ENCODE measurements at places on chromosomes 11 and 22.

DNA sequence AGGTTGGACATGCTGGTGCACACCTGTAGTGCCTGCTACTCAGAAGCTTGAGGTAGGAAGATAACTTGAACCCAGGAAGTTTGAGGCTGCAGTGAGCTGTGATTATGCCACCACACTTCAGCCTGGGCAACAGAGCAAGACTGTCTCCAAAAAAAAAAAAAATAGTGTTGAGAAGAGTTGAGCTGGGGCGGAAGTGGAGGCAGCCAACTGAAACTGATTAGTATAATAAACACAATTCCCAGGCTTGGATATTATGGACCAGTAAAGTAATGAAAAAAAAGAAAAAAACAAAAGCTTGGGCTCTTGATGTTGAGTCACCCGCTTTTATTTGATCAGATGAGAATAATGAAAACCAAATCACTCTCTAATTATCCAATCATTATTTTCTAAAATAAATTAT is 21.0 kb downstream of the LDLRAD3 start:
- no peak for DNase-seq

DNA sequence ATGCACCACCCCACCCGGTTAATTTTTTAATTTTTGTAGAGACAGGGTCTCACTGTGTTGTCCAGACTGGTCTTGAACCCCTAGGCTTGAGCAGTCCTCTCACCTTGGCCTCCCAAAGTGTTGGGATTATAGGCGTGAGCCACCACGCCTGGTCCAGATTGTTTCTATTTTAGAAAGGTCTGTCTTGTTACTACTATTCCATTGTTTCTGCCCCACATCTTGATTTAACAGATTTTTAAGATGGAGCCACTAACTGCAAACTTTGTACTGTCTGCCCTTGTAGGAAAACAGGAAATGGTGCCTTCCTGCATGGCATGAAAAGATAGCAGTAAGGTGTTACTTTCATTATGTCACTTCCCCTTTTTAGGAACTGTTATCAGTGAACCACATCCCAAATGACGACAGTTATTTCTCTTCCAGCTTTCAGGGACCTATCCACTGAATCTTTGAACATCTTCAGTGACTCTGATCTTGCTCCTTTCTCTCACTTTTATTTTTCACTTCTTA is 23.2 kb downstream of the TAF1D start:
- no peak for DNase-seq

- no peak for DNase-seq
These were observed 54.3 kb downstream of the IGSF9B start for GRCh38 chr11:133902506-133902905.

GRCh38 chr11:128908391-128909246 is 17.5 kb downstream of the KCNJ5 start:
- peak; percentile 30 for DNase-seq

- DNase-seq: no peak
These were observed 468.5 kb upstream of the FAT3 start for GRCh38 chr11:91755951-91756707.

DNA sequence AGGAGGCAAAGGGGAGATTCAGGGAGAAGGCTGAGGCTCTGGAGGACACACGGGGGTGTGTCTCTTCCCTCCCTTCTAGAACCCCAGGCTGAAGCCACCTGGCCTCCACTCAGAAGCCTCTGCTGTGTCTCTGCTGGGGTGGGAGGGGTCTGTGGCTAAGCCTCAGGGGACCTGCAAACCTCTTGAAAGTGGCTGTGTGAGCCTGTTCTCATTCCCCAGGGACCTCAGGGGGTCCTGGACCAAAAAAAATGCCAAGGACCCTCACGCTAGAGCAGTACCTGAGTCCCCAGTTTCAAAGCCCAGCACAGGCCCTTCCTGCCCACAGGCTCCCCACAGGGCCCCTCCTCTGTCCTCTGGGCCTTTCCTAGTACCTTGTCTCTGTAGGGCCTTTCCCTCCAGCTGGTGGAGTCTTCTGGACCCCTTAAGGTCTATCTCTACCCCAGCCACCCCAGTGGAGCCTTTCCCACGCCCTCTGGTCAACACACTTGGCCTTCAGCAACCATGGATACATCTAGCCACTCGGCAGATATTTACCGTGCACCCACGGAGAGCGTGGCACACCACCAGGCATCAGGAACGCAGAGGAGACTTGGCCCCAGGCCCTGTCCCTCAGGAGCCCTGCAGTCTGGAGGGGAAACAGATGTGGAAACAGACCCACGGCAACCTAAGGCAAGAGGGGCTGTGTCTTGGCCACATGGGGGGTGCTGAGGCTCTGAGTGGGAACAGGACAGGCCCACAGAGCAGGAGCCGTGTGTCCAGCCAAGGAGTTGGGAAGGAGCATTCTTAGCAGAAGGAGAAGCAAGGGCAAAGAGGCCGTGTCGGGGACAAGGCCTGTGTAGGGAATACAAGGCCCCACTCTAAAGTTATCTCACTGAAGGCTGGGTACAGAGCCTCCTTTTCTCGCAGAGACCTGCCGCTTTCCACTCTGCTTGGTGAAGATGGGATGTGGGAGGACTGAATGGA is 18.5 kb downstream of the PLA2G6 start:
- no peak for DNase-seq

DNA sequence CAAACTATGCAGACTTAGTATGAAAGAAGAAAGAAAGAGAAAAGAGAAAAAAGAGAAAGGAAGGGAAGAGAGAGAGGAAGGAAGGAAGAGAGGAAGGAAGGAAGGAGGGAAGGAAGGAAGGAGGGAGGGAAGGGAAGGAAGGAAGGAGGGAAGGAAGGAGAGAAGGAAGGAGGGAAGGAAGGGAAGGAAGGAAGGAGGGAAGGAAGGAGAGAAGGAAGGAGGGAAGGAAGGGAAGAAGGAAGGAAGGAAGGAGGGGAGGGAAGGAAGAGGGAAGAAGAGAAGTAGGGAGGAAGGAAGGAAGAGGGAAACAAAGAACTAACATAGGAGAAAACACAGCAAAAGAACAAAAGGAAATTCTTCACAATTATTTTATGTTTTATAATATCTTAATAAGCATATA is 502.1 kb downstream of the SOX6 start:
- DNase-seq: no peak

GRCh38 chr11:35815556-35816315 is 128.1 kb upstream of the LDLRAD3 start:
- no peak for DNase-seq

GRCh38 chr11:113091481-113091780 is 130.2 kb downstream of the NCAM1 start:
- DNase-seq: no peak

DNA sequence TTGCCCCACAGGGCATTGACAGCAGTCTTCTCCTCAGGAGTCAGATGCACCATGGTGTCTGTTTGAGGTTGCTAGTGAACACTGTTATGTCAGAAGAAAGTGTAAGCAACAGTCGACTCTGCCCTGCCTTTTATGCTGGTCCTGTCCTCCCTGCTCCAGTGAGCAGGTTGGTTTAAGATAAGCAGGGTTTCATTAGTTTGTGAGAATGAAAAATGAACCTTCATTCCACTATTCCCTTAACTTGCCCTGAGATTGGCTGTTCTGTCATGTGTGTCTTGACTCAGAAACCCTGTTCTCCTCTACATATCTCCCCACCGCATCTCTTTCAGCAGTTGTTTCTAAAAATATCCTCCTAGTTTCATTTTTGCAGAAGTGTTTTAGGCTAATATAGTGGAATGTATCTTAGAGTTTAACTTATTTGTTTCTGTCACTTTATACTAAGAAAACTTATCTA is at the start of gene HBD:
Gene HBD (minus strand): TSS at position 103 of the 454 bp plus-strand sequence. CDS start 50 bp downstream, at position 53.
- no peak for DNase-seq

DNA sequence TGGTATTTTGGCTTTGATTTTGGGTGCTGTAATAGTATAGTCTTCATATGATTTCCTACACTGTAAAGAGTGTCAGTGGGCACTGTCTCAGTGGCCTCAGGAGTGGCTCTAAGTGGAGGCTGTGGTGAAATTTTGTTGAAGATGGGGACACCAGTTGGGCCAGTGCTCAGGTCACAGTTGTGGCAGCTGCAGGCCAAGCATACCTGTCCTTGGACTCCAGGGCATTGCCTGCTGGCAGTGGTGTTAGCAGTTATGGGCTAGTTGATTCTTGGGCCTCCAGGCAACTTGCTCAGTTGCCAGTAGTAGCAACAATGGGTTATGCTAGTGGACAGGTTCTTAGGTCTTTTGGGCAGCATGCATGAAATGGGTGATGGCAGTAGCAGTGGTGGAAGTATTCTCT is 39.2 kb upstream of the SLC22A25 start:
- DNase-seq: no peak

DNA sequence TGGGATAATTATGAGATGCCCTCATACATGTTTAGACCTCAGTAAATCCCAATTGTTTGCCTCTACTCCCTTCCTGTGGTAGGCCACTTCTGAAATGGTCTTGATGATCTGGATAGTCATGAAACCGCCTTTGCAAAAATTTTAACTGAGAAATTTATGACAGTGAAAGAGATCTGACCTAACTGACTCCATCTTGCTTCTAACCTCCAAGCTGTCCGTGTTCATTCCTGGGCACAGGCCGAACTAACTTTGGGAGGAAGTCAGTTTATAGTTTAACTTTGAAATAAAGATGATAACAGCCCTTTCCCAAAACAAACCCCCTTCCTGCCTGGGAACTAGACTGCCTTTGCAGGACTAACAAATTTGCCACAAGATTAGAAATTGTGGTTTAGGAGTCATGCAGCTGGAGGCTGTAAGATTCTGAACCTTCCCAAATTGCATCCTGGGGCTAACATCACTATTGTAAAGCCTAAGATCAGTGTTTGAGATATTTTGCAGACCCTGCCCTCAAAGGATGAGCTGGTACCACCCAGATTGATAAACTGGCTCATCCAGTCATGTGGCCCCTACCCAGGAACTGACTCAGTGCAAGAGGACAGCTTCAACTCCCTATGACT is 19.9 kb upstream of the CTR9 start:
- DNase-seq: no peak

- no peak for DNase-seq
These were observed 45.6 kb downstream of the TRMU start for GRCh38 chr22:46381142-46381541.

DNA sequence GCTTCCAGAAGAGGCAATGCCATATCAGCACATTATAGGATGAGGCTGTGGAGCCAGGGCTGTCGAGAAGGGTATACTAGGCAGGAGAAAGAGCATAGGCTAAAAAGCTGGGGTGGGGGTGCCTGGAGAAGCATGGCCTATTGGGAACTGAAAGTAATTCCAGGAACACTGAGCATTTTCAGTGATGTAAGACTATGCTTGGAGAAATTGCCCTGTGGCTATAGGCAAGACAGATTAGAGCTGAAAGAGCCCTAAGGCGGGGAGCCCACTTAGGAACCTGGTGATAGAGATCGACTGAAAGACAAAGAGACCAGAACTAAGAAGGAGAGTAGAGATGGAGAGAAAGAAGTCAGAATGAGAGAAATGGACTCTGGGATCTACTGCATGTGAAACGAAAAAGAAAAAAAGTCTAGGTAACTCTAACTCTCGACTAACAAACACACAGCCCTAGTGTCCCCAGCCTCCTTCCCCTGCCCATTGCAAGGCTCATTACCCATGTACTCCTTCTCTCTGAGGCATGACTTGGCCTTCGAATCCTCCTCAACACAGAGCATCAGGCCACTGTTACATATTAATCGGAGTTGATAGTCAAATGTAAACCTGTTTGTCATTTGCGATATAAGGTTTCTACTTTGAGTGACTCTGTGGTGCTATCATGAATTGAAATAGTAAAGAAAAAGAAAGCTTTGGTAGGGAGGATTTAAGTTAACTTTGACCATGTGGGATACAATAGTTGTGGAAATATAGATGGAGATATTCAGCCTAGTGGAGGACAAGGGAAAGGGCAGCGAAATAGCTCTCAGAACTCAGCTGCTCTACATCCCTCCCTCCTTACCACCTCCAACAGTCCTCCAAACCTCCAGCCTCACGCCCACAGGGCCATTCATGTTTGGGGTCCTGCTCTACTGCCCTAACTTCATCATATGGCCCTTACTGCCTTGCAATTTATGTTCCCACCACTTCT is 52.3 kb upstream of the BMAL1 start:
- DNase-seq: no peak

- DNase-seq: no peak
These were observed 116.0 kb upstream of the TOP3B start for GRCh38 chr22:22098457-22099193.

GRCh38 chr11:72443016-72443415 is 8.7 kb upstream of the CLPB start:
- no peak for DNase-seq

- DNase-seq: no peak
These were observed 69.0 kb upstream of the LDLRAD3 start for GRCh38 chr11:35874751-35875450.

DNA sequence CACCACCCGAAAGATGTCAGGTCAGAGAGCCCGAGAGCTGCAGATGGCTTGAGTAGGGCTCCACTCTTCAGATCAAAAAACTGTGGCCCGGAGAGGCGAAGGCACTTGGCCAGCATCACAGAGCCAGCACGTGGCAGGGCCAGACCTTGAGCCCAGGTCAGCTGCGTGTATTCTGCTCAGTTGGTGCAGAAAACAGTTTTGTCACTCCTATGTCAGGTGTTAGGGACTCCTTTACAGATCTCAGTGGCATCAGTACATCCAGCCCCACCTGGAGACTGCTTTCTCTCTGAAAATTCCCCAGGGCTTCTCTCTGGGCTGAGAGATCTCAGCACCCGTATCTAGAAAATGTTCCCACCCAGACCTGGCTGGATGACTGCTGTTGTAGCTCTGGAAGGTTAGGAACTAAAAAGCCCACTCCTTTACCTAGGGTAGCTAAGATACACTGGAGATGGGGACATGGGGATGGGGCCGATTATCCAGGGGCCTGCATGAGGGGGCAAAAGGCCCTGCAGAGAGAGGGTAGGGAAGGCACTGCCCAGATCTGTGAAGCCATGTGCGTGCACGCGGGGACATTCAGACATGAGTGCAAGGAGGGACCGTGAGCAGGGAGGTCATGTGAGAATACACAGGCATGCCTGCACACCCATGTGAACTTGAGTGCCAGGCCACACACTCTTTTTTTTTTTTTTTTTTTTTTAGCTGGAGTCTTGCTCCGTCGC is 3.4 kb downstream of the APOA1 start:
- DNase-seq: no peak

GRCh38 chr11:122732342-122733315 is 77.1 kb downstream of the UBASH3B start:
- no peak for DNase-seq

DNA sequence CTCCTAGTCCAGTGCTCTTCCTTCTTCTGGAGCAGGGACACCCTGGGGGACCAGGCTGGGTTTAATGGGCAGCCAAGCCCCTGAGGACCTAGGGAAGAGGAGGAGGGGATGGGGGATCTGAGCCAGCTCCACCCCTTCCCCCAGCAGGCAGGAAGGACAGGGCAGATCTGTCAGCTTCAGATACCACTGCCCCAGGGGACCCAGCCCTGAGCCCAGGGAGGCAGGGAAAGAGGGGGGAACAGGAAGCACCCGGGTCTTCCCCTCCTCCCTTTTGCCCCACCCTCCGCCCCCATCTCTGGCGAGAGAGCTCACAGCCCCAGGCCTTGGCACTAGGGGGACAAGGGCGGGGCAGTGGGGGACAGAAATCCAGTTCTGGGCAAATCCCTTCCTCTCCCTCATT is 11.7 kb upstream of the SOX10 start:
- no peak for DNase-seq

- DNase-seq: peak; percentile 28
These were observed 592 bp upstream of the CTSC start for GRCh38 chr11:88337987-88338668.
